ENCODE measurements at places on chromosomes 2 and 18.

DNA sequence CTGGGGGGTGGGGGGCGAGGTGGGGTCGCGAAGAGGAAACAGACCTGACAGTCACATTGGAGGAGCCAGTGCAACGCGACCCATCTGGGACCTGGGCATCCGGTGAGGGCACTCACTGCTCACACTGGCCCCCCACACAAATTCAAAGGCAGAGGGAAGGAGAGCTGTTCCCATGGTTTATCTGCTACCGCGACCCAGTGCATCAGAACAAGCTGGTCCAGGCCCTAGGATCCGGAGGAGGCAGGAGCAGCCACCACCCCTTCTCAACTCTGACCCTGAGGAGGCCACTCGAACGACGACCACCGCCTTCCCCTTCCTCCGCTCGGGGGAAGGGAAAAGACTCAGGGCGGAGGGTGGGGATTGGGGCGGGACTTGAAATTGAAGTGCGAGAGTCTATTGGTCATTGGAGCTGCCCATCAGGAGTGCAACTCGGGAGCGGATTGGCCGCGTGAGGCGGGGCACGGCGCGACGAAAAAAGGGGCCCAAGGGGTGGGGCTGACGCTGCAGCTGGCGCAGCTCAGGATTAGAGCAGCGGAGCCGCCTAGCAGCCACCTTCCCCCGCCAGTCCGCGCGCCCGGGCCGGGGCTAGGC is at the start of gene CDK5R2:
TSS of gene CDK5R2 (plus strand) at position 526 of the 591 bp plus-strand sequence. CDS start 155 bp downstream, outside the sequence.
- DNase-seq: peak; percentile 100

- no peak for DNase-seq
These were observed 1.7 kb downstream of the ERFE start for GRCh38 chr2:238160206-238161129.

- no peak for DNase-seq
These were observed 129.8 kb downstream of the RAPGEF4 start for GRCh38 chr2:172865422-172865821.

DNA sequence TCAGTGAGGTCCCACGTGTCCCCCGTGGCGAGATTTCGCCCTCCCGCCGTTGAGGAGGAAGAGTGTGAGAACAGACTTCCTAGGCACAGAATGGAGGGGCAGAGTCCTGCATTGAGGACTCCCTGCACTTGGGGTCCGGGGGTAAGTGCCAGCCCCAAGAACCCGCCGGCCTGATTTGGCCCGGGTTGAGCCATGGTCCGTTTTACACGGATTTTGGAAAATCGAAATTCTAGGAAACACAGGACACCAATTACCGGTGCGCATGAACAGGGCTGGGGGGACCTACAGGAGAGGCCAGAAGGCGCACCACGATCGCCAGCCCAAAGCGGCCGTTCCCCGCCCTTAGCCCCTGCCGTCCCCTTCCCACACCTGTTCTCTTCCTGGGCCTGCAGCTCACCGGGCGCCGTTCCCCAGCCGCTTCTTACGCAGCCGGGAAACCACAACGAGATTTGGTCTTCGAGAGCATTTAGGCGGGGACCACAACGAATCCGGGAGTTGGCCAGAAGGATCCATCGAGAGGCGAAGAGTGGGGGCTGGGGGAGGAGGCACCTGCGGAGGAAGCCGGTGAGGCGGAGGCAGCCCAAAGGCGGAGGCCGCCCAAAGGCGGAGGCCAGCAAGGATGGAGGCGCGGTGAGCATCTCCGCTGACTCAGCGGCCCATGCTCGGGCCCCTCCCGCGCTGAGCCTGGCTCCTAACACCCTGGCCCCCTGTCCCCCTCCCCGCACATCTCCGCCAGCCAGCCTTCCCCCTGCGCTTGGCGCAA is 464 bp upstream of the TLX2 start:
- DNase-seq: no peak

GRCh38 chr2:23375448-23375847 is 9.5 kb upstream of the KLHL29 start:
- no peak for DNase-seq

- no peak for DNase-seq
These were observed 19.5 kb upstream of the SOS1 start for GRCh38 chr2:39140322-39140847.

DNA sequence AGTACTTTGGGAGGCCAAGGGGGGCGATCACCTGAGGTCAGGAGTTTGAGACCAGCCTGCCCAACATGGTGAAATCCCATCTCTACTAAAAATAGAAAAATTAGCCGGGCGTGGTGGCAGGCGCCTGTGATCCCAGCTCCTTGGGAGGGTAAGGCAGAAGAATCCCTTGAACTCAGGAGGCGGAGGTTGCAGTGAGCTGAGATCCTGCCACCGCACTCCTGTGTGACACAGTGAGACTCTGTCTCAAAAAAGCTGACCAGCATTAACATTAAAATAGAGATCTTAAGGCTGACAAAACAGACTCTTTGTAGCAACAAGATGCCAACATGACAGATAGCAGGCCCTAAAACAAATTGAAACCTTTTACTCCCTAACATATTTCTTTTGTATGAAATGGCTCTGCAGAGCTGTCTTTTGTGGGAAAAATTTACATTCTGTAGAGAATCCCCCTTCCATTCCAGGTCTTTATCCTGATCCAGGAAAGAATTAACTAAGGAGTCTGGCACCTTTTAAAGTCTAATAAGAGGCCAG is 213.9 kb downstream of the RAB3GAP1 start:
- DNase-seq: no peak

DNA sequence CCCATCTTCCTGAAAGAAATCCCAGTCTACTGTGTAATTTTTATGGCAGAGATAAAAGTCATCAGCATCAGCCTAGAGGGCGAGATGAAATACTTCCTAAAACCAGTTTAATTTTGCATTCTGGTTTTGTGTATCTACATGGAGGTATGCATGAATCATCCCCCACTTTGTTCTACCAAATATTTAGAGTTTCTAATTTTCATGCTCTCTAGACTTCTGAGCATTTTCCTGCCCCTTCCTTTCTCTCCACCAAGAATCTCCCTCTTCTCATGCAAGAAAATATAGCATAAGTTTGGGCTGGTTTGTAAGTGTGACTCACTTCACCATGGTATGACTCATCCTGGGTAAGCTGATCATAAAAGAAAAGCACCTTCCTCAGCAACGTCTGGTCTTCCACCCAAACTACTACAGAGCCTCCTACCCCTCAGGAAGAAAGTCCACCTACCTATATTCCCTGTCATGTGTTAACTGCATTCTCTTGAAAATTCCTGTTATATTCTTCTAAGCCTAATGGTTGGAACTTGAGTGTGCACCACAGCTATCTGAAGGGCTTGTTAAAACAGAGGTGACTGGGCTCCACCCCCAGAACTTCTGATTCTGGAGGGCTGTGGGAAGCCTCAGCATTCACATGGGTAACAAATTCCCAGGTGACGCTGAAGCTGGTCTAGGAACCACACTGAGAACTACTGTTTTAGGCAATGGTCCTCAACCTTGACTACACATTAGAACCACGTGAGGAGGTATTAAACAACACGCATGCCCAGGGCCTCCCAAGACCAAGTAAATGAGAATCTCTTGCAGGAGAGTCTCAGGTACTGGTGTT is 37.4 kb upstream of the RAPGEF4 start:
- peak; percentile 55 for DNase-seq
